NCI-H2029 (cell line): ENCODE measurements at places on chromosomes 5 and 9.

GRCh38 chr9:137128862-137129455 lies 10.0 kb upstream of the GRIN1 start:
- no peak for DNase-seq

DNA sequence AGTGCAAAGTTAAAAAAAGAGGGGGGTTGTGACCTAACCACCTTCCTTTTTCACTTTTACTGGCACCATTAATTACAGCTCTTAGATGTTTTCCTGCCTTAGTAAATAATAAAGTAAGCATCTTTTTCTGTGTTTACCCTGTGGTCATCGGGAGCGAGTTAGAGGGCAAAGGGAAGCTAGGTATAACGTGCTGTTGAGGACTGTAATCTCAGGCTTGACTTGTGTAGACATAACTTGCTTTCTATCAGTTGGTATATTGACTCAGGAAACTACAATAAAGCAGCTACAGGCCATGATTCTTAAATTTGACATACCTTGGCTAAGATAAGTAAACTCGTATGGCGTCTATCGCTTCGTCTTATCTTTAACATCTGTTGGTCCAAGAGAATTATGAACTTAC lies 509.8 kb upstream of the CHD1 start:
- DNase-seq: no peak

DNA sequence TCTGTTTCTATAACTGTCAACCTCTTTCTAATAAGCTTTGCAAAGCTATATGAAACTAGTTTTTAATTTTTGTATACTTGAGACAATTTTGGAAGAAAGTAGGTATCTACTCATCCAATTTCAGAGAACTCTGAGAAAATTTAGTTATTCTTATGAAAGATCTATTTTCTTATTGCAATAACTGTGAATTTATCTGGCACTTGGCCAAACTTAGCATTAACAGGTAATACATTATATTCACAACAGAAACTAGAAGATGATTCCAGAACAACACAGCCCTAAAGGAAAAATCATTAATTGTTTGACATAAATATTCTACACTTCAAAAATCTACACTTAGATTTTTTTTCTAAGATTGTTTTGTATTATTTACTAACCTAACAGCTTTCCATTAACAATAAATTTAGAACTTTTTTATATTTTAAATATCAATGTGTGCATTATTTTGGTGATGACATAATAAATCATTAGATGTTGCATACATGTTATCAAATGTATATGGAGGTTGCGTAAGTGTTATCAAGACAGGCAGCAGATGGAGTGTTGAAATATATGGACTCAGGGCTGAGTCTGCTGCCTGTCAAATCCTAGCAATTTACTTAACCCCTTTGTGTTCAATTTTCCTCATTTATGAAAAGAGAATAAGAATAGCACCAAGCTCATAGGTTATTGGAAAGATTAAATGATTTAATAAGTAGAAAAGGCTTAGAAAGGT lies 141.8 kb downstream of the MUSK start:
- DNase-seq: no peak

- DNase-seq: no peak
Observed at GRCh38 chr5:88666761-88667495, 216.1 kb downstream of the MEF2C start.

- no peak for DNase-seq
Observed at GRCh38 chr9:72983056-72983455, 30.2 kb upstream of the ALDH1A1 start.

GRCh38 chr9:121141306-121141705 lies 60.4 kb downstream of the RAB14 start:
- no peak for DNase-seq
